ENCODE measurements at places on chromosomes 2 and 18.
A peak's percentile ranks its signal among the peaks of the same experiment; 100 is the strongest.

GRCh38 chr2:223003191-223003590 lies 48.8 kb upstream of the KCNE4 start:
- DNase-seq = no peak

- DNase-seq = no peak
Observed at GRCh38 chr2:65442420-65443020, 10.1 kb upstream of the SPRED2 start.

DNA sequence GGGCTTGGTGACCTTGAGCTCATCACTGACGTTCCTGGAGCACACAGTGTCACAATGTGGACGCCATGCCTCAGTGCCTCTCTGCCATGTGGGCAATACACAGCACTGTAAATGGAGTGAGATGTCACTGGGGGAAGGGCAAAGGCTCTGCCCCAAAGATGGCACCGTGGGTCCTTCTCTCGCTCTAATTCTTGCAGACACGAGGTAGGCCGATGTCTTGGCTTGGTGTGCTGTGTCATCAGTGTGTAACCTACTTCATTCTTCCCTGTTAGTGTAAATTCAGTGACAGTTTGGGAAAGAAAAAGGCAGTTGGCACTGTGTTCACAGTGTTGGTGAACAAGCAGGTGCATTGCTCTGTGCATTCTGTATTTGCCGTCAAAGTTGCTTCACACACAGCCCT lies 309.3 kb upstream of the MYT1L start:
- DNase-seq = no peak

DNA sequence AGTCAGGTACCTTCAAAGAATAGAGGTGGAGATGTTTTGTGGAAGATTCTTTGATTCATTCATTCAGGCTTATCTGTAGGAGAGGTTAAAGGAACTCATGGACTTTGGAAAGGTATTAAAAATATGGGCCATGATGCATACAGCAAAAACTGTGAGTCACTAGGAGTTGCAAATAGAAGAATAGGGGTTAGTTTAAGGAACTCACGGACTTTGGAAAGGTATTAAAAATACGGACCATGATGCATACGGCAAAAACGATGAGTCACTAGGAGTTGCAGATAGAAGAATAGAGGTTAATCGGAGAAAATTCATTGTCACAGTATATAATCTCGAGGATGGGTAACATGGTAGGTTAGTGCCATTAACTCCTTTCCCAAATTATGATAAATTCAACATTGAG lies 41.2 kb downstream of the SLC9A2 start:
- DNase-seq = no peak

DNA sequence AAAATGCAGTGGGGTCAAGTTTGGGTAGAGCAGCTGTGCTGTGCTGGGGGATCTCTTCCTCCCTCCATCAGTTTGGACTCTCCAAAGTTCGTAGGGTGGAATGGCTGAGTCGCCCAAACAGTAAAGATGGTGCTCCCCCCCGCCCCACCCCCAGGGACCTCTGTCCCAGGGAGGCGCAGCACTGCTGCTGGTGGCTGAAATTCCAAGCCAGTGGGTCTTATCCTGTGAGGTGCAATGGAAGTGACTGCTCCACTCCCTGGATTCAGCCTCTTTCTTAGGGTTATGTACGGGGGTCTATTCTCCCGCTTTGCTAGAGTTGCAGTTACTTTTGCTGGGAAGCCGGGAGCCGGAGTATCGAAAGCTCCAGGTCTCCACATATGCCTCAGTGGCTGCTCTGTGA lies 97.5 kb upstream of the CTAGE1 start:
- DNase-seq = no peak

GRCh38 chr2:24329700-24330099 lies 30.6 kb downstream of the ITSN2 start:
- DNase-seq = no peak

- no peak for DNase-seq
Observed at GRCh38 chr18:5207471-5208150, 10.6 kb upstream of the AKAIN1 start.

GRCh38 chr2:121003391-121003790 lies 267.7 kb downstream of the GLI2 start:
- DNase-seq = no peak

DNA sequence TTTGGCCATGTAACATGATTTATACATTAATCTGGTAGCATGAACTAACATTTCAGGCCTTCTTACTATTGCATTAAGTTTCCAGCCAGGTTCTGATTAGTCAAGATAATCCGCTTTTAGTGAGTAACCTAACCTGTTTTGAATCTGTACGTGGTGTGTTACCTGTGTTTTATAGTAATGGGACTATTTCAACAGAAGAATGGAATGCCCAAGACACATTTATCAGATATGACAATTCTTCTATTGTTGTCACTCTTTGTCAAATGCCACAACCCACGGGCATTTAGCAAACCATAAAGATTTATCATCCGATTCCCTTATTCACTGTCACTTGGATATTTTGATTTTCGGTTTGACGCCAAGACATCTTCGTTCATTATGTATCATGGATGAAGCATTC lies 117.9 kb downstream of the ETAA1 start:
- no peak for DNase-seq

GRCh38 chr18:12334366-12334808 lies 26.3 kb downstream of the TUBB6 start:
- no peak for DNase-seq

DNA sequence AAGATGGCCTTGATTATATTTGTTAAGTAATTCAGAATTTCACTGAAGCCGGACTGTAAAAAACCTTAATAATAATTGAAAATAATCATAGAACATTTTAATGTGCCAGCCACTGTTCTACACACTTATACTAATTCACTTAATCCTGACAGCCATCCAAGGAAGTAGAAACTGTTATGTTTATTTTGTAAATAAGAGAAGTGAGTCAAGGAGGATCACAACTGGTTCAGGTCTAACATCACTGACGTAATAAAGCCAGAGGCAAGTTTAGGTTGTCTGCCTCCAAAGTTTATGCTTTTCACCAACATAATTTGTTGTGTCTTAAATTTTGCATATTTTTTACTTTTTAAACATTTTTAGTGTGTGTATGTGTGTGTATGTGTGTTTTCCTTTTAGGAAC lies 436.1 kb downstream of the LRRTM4 start:
- no peak for DNase-seq

- no peak for DNase-seq
Observed at GRCh38 chr2:107258531-107259407, 372.8 kb upstream of the ST6GAL2 start.

DNA sequence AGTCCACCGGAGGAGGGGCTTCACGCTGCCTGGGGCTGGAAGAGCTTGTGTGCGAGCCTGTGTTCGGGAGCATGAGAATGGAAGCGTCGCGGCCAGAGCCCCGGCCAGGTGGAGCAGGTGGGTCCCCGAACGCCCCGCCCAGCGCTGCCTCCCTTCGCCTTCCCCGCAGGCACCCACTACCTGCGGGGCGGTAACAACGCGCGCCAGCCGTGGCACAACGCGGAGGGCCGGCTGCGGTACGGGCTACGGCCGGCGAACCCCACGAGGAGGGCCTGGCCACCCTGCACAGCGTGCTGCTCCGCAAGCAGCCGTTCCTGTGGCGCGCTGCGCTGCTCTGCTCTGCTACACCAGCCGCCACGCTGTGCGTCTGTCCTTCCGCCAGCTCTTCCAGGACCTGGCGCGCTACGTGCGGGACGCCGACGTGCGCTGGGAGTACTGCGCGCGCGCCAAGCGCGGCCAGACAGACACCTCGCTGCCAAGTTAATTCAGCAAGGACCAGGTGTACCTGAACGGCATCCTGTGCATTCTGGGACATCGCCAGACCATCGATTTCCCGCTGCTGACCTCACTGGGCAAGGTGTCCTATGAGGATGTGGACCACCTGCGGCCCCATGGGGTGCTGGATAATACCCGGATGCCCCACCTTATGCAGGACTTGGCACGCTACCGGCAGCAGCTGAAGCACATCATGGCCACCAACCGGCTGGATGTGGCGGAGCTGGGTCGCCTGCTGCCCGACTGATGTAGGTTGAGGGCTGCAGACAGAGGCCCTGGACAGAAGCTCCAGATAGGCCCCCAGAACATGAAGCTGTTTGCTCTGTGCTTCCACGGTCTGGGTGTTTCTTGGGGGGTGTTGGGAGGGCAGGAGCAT lies 200.6 kb downstream of the NAPG start:
- no peak for DNase-seq

- DNase-seq = peak; percentile 61
Observed at GRCh38 chr2:18473241-18474181, 86.9 kb downstream of the RDH14 start.

GRCh38 chr18:47882641-47883040 lies 47.8 kb downstream of the SMAD2 start:
- DNase-seq = peak; percentile 72

GRCh38 chr2:195632856-195633572 lies 24.0 kb upstream of the SLC39A10 start:
- no peak for DNase-seq

- no peak for DNase-seq
Observed at GRCh38 chr2:182895169-182895568, 28.7 kb upstream of the FRZB start.

DNA sequence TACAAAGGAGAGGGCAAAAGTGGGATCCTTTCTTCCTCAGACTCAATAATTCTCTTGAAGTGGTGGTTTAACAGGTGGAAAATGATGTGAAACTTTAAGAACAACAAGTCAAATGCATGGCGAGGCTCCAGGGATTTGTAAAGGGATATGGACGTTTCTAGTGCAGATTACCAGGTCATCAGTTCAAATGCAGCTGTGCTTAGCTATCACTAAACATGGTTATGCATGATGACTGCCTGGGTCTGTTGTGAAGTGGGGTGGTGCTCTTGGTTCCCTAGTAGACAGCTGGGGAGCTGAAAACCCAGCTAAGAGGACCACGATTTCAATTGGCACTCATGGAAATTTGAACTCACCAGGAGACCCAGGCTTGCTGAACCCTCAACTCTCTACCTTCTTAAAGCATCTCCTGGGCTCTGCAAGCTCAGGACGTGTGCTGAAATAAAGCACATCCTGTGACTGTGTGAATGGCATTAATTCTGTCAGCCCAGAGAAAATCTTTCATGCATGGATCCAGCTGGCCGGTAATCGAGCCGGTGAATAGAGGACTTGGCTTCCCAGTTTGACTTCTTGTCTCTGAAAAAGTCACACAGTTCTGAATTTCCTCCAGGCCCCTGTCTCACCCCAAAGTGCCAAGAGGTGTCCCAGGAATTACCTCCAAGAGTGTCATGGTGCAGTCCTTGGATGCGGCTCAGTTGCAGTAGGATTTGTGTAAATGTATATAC lies 146.1 kb downstream of the MTX2 start:
- DNase-seq = no peak

GRCh38 chr2:34045101-34045655 lies 446.1 kb upstream of the FAM98A start:
- DNase-seq = no peak

DNA sequence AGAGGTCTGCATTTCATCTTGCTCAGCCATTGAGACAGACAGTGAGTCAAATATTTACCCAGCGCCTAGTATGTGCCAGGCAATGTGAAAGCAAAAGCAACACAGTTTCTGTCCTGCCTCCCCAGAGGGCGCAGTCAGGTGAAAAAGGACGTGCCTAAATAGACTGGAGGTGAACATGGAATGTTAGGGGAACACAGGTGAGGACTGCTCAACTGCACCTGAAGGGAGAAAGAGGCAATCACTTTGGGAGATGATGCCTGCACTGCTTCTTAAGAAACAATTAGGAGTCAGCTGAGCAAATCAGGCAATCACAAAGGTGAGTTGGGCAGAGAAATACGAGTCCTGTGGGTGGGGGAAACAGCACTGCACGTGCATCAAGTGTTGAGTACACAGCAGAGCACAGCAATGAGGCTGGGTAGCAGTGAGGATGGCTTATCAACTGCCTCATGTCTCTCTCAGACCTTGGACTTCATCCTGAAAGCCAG lies 218.3 kb upstream of the SMAD7 start:
- no peak for DNase-seq

All from AG09309 (cell line).